ENCODE measurements at places on chromosomes 5 and 9.

GRCh38 chr9:17165764-17166163 is 30.9 kb downstream of the CNTLN start:
- DNase-seq, result no peak

GRCh38 chr9:12735665-12736064 is 39.2 kb upstream of the LURAP1L start:
- DNase-seq, result no peak

GRCh38 chr5:1174122-1174936 is 27.1 kb upstream of the SLC6A19 start:
- DNase-seq, result peak; percentile 79

GRCh38 chr9:72984226-72984947 is 31.5 kb upstream of the ALDH1A1 start:
- DNase-seq, result no peak

- DNase-seq, result no peak
These were observed 22.1 kb downstream of the P4HA2 start for GRCh38 chr5:132205385-132206125.

GRCh38 chr9:91939978-91940377 is 10.1 kb downstream of the ROR2 start:
- DNase-seq, result no peak

DNA sequence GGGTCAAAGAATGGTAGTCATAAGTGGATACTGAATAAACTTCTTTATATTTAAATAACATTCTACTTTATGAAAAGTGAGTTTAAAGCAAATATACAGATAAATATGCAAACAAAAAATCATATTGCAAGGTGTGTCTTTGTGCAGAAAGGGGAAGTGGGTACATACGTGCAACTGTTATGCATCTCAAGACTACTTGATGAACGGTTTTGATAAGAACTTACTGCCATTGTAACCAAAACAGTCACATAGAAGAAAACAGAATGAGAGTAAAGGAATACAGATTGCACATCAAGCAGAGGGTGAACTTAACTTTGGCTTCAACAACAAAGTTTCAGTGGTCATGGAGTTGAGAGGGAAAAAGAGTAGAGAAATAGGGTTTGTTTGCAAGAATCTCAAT is 9.9 kb downstream of the CAMK4 start:
- DNase-seq, result no peak

- no peak for DNase-seq
These were observed 46.0 kb downstream of the RAPGEF1 start for GRCh38 chr9:131693651-131694597.

GRCh38 chr5:134510970-134511795 is 14.3 kb upstream of the JADE2 start:
- no peak for DNase-seq

GRCh38 chr9:84296146-84296843 is 44.3 kb downstream of the SLC28A3 start:
- DNase-seq, result no peak

GRCh38 chr5:68661237-68661636 is 432.6 kb upstream of the SLC30A5 start:
- no peak for DNase-seq

GRCh38 chr5:21058289-21058688 is 1070.3 kb upstream of the CDH18 start:
- no peak for DNase-seq

DNA sequence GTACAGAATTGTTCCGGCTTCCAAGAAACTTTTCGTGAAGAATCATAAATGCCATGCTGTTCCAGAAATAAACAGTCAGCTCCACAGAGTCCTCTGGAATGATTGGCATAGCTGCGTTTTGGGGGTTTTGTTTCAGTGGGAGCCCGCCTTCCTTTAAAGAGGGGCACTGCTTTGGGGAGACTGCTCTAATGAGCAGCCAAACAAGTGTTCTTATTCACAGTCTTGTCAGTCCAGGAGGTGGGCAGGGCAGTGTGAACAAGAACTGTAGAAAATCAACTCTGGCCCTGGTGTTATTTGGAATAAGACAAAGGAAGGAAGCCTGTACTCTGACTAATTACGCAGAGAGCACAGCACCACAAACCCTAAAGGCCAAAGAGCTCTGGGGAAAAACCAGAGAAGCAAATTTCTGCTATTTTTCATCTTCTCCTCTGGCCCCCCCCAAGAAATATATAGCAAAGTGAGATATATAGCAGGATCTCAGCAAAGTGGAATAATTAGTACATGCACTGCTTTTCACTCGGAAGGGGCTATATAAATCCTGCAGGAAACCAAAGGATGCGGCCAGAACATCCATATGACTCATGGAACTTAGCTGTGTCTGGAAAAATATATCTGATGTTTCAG is 92.9 kb downstream of the GLDC start:
- no peak for DNase-seq

- no peak for DNase-seq
These were observed 12.2 kb downstream of the RANBP17 start for GRCh38 chr5:170874017-170874416.

DNA sequence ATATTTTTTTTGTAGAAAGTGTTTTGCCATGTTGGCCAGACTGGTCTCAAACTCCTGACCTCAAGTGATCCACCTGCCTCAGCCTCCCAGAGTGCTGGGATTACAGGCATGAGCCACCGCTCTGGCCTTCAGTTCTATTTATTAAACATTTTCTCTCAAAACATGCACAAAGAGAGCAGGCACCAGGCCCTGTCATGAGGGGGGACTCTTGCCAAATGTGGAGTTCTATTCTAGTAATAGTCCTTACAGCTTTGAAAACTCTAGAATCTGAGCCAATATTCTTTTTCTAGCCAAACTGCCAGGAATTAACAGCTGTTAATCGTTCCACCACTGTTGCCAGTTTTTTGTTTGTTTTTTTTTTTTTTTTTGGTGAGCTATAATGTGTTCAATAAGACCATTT is 124.6 kb downstream of the TARS1 start:
- no peak for DNase-seq

DNA sequence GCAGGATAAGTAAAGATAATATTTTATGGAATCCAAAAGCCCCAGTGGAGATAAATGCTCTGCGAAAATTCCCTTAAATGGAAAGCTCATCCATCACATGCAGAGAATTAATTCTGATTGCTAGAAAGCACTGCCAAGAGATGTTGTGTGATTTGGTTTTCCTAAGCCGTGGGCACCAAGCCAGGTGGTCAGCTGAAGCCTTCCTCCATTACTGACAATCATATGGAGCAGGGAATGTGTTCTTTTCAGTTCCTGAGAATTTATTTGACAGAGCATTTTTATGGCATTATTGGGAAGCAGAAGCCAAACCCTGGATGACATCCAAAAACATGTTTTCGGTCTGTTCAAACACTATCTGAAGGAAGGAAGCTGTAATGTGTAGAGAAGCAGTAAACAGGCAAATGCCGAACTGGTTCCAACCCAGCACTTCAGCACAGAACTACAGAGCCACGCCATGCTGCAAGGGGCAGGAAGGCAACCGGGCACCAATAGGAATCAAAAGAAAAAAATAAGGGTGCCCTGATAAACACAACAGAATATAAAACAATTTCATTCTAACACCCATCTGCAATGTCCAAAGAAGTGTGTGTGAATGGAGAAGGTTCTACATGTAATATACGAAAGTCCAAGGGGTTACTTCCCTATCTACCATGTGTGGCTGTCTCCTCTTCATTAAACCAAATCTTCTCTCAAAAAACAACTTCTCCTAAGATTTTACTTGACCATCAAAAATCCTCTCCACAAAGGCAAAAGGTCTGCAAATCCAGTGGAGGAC is 12.3 kb downstream of the ARSB start:
- DNase-seq, result no peak

DNA sequence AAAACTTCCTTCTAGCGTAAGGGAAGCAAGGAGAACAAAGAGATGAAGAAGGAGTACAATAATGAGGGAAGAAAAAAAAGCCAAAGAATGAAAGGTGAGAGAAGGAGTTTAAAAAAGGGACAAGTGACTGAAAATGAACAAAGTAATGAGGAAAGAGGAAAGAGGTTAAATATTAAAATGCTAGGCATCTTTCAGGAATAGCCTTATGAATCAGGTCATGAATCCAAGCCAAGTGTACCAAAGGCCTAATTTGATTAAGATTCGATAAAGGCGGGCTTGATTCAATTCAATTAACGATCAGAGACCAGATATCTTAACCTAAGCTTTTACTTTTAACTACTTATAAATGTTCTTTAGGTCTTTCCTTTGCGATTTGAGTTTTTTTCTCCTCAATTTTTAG is 141.8 kb upstream of the GNA14 start:
- DNase-seq, result no peak

DNA sequence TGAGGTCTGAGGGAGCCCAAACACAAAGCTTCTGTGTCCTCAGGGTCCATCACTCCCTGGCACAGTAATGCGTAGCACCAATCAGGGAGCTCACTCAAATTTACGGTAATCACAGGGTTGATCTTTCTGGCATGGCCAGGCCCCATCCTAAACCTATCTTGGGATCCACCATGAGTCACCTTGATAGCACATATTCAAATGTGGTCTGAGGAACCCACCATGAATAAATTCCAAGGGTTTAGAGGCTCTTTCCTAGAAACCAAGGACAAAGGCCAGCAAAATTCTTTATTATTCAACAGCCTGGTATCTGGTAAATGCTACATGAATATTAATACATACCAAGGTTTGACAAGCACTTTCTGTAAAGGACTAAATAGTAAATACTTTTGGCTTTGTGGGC is 254.5 kb downstream of the TLR4 start:
- no peak for DNase-seq

DNA sequence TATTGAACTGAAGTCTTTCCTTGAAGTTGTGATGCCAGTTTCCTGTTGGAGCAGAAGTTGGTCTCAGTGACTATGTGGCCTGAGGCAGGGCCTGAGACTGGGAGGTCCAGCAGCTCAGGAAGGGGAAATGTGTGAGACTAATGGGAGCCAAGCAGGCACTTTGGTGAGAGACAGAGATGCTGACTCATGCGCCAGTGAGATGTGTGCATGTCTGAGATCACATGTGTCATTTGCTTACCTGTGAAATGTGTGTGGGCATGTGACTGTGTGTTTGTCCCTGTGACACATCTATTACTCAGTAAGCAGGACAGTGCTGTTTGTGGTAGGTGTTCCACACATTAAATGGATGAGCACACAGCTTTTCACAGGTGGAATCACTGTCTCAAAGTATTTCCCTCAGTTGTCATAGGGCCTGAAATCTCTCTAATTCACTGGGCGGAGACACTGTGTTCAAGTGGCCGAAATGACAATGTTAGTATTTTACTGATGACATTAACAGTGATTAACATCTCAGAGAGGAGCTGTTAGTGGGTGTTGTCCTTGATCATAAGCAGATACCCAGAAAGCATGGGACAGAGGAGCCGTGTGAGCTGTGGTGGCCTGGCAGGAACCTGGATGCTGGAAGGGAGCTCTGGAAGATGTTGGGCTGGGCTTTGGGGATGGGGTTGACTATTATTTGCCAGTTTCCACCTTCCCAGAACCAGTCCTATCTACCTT is 7.4 kb downstream of the NPR2 start:
- DNase-seq, result peak; percentile 21

DNA sequence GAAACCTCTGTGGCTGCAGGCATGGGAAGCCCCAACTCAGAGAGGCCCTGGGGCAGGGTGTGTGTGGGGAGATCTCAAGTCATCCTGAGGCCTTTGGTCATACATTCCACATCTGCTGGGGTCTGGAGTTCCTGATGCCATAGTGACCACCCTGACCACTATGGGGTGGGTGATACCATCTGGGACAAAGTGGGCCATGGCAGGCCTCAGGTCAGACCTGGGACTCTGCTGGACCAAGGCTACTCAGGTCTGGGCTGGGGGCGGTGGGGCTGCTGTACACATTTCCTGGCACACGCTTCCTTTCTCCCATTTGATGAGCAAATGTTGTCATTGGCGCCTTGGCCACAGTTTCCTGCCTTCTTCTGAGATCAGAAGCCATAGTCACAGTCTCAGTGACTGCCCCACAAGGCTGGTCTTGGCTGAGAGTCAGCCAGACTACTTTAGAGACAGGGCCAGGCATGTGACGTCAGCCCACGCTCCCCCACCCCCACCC is 15.1 kb upstream of the ACSL6 start:
- no peak for DNase-seq

GRCh38 chr5:100595152-100595811 is 60.1 kb downstream of the FAM174A start:
- DNase-seq, result no peak

DNA sequence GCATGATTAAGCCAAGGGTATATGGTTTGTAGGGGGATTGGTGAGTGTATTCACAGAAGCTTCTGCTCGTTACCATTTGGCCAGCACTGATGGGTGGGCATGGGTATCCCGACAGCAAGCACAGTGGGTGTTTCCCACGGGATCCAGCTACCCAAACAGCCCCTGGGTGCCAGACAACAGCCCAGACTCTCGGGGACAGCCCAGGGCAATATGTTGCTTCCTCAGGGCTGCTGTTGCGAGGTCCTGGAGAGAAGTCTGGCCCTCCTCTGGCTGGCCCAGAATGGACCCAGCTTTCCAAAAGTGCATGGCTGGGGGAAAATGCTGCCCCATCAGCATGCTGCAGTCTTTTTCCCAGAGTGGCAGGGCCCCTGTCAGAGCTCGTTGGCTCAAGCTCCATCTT is 247.0 kb downstream of the IRX1 start:
- DNase-seq, result no peak

GRCh38 chr5:132387640-132388117 is 18.2 kb downstream of the SLC22A5 start:
- no peak for DNase-seq

DNA sequence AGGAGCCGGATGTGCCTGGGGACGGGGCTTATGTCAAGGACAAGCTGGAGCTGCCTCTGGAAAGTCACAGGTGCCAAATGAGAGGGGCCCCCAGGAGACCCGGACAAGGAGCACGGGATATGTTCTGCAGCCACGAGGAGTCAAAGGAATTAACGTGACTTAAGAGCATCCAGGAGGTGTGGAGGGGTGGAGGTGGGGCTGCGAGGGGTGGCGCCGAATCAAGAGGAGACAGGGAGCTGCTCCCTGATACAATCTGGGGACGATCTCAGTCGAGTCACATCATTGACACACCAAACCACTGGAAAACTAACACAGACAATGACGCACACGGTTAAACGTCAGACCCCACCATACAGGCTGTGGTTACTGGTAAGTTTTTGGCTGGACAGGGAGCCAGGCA is 10.4 kb downstream of the CCDC127 start:
- DNase-seq, result no peak

Measured in NCI-H460 (cell line).